ENCODE measurements at places on chromosomes 6 and 20. TPM values are rescaled to one million over a fixed set of nuclear protein-coding genes. Genes with fewer than 3 reads are reported as not detected.

MLN gene
- total RNA-seq, result not detected

MPIG6B gene
- total RNA-seq, result not detected

LPA gene
- total RNA-seq, result not detected

HTR1B gene
- total RNA-seq, result not detected

TMEM170B gene
- total RNA-seq, result 0.70 TPM

SPATA25 gene
- total RNA-seq, result 0.72 TPM

THBD gene
- total RNA-seq, result 36.2 TPM

APOBEC2 gene
- not detected for total RNA-seq

C20orf144 gene
- 0.12 TPM for total RNA-seq

MUC21 gene
- total RNA-seq, result not detected

C20orf202 gene
- not detected for total RNA-seq

FUT9 gene
- total RNA-seq, result not detected

HLA-DRB1 gene
- not detected for total RNA-seq

TGM2 gene
- total RNA-seq, result 1.5 TPM

OTOR gene
- total RNA-seq, result not detected

TDRD6 gene
- total RNA-seq, result 0.66 TPM

HS3ST5 gene
- total RNA-seq, result not detected

PRDM13 gene
- total RNA-seq, result not detected

TRIM31 gene
- total RNA-seq, result not detected

NOTCH4 gene
- total RNA-seq, result not detected

All from MCF 10A (cell line).